CD4-positive, alpha-beta T cell treated with Interleukin-17A for 1 hour (primary cell): ENCODE measurements at places on chromosomes 3 and 15.

DNA sequence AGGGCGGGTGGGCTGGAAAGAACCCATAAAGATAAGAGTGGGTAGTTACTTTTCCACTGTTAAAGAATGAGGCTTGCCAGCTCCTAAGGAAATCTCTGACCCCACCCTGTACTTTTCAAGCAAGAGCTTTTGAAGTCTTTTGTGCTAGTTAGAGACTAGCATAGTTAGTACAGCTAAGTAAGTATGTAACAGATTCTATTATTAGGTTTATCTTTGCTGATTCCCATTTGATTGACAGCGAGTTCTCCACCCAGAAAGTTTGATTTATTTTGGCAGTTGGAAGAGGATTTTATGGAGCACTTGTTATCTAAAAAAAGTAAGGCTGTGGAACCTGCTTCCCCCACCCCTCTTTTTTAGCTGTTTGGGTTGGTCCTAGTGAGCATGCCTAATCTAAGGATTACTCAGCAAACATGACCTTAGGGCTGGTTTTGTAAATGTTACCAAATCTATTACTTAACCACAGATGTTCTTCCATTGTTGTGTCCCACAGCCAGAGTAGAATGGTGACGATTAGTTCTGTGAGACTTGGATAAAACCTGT, 57.6 kb downstream of the FNDC3B start:
- DNase-seq: no peak

DNA sequence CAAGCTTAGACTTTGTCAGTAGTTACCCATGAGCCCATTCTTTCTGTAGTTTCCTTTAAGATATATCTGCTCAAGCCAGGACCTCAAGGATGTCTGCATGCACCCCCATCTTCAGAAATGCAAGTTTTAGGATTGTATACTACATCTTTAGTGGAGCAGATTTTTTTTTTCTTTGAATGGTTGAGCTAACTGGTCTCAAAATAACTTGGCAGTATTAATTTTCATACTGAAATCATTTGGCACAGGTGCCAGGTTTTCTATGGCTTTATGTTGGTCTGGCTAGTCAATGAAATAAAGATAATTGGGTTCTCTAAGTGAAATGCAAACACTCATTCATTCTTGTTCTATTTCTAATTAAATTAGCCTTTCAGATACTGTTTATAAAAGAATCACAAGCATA, 108.9 kb downstream of the ATG7 start:
- DNase-seq: no peak

GRCh38 chr3:126270145-126270811, 86.9 kb downstream of the KLF15 start:
- no peak for DNase-seq

DNA sequence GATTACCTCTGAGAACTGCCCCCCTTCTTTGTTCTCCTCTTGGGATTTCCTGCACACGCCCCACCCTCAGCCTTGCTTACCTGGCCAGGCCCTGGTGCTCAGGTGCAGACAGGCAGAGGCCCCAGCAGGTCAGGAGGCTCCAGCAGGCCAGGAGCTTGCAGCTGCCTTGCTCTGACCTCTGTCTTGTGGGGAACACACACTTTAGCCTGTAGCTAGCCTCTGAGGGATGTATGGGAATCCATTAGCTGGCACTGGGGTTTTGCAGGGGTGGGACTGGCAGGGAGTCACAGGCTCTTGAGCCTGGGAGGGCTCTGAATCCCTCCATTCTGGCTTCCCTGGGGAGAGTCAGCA, 2.7 kb downstream of the SMAD6 start:
- no peak for DNase-seq

GRCh38 chr3:187238239-187238638, 41.0 kb downstream of the RTP1 start:
- DNase-seq: no peak

GRCh38 chr3:31244929-31245817, 287.6 kb upstream of the STT3B start:
- DNase-seq: no peak

DNA sequence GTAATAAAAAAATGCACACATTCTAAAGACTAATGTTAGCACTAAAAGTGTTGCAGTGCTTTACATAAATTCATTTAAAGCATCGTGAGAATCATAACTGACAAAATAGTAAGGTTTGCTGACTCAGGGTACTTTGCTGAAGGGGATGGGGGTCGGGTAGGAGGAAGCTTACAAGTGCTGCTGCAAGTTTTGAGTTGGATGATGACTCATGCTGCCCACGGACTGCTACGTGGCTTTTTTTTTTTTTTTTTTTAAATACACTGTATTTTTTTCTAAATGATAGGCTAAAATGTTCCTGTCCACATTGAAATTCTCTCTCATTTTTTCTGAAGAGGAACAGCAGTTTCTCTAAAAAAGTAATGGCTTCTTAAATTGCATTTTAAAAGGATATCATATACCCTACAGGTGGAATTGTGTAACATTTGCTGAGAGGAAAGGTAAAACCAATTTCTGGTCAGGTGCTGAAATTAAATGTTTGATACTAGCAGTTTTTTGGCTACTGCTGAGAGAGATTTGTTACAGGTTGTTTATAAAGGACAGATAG, 2.2 kb downstream of the MAPK6 start:
- peak; percentile 79 for DNase-seq

GRCh38 chr3:2915826-2916225, 194.3 kb downstream of the IL5RA start:
- no peak for DNase-seq

GRCh38 chr15:24917431-24917830, 37.4 kb upstream of the SNRPN start:
- no peak for DNase-seq

GRCh38 chr3:139122221-139122581, 77.5 kb upstream of the PRR23C start:
- no peak for DNase-seq

DNA sequence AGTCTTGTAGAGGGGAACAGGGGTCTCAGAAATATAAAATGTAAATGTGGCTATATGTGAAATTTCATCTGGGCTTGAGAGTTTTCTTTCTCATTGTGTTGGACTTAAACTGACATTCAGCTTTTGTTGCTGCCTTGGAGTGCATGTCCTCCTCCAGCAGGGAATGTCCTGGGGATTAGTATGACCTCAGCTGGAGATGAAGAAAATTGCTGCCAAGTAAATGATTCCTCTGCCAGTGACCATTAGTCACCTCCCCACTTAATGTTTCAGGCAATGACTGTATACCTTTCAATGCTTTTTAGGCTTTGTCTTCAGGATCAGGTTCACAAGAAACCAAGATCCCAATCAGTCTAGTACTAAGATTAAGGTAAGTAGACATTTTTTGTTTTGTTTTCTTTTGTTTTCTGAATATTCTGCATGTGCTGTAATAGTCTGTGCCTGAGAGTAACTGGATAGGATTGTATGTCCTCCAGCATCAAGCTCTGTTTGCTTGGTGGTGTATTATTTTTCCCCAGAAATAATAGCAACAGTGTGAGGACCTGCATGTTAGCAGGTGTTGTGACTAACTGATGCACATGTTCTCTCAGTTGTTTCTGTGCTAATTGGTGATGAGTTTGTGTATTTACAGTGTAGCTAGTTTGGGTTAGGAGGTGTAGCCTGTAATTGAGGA, 18.1 kb upstream of the SLC22A13 start:
- DNase-seq: no peak

GRCh38 chr15:101054991-101055390, 135.8 kb downstream of the LRRK1 start:
- no peak for DNase-seq

GRCh38 chr3:183226333-183226890, 26.6 kb upstream of the B3GNT5 start:
- DNase-seq: no peak

DNA sequence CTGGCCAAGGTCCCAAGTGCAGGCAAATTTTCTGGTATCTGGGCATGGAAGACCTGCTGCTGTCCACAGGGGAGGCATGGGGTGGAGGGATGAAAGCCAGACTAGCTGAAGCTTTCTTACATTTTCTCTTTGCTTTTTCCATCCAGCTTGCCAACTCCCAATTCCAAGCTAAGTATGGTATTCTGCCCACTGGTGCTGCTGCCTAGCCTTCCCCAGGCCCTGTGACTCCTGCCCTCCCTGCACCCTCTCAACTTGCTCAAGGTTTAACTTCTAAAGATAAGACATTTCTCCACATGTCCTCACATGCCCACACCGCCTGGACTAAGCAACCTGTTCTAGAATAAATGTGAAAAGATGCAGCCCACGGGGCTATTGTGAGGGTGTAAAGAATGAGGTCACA, 59.5 kb upstream of the HACD2 start:
- no peak for DNase-seq

GRCh38 chr3:90026406-90026805, 919.0 kb downstream of the EPHA3 start:
- no peak for DNase-seq

GRCh38 chr15:55245059-55245458, 44.6 kb downstream of the RAB27A start:
- no peak for DNase-seq

GRCh38 chr3:79906106-79906505, 138.3 kb upstream of the ROBO1 start:
- DNase-seq: no peak

- DNase-seq: no peak
Measured at GRCh38 chr15:48121849-48122248, 1.1 kb downstream of the SLC24A5 start.

DNA sequence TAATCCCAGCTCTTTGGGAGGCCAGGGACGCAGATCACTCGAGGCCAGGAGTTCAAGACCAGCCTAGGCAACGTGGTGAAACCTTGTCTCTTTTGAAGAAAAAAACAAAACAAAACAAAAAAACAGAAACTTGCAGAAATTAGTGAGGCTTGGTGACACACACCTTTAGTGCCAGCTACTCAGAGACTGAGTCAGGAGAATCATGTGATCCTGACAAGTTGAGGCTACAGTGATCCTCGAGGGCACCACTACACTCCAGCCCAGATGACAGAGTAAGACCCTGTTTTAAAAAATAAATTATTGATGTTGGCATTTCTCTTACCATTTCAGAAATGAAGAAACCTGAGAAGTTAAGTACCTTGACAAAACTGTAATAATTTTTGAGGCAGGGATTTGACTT, 44.6 kb upstream of the CCNB2 start:
- no peak for DNase-seq

DNA sequence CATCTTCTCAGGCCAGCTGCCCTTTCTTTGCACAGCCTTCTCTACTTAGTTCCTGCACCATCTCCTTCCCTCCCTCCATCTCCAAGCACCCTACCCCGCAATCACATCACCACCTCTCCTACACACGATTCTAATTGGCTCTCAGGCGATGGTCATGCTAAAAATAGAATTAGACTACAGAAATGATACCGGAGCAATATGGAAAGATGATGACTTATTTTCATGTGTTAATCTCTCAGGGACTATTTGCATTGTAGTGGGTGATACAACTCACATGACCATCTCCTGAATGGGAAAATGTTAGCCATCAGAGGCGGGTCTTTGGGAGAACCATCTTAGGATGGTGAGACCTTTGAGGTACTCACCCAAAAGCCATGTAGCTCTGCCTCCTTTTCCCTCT, 54.7 kb upstream of the PPARG start:
- no peak for DNase-seq

DNA sequence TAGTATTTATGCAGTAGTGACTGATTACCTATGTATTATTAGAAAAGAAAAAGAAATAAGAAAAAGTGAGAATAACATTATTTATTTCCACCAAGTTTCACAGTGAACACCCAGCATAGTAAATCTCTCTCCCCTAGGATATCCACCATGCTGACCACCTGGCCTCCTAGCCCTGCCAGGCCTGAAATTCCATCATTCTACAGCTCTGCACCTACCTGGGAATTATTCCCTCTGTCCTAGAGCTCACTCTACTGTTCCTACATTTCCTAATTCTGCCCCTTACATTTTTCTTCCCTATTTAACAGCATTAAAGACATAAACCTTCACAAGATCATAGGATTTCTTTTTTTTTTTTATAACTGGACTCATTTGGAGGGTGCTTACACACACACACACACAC, 525.3 kb upstream of the PPP2R3A start:
- DNase-seq: no peak

DNA sequence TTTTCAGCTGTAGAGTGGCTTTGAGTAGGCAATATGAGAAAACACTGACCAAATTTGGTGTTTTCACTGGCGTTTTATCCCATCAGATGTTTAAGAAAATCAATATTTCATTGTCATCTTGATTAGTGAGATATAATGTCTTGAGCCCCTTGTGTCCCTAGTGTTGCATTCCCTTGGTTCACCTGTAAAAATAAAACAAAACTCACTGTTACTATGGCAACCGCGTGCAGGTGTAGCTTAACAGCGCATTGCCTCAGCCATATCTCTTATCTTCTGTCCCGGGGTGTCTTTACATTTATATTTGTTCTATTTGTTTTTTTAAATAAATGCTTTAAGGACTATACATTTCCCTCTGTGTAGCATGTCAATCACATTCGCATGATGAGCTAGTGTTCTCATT, 551.6 kb downstream of the ZIC1 start:
- DNase-seq: no peak

DNA sequence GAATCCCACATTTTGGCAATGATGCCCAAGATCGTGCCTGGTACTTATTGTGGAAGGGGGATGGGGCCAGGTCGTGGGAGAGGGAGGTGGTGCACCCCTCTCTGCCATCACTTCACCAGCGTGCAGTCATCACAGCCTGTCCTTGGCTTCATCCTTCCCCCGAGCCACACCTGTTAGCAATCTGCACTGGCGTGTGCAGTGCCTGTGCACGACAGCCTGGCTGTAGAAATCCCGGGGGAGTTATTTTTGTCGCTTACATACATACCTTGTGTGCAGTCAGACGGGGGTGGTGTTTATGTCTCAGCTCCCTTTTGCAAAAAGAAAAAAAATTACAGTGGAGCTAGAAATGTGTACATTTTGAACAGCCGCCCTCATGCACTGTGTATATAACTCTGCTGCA, 216.0 kb downstream of the TLE3 start:
- DNase-seq: no peak

- no peak for DNase-seq
Measured at GRCh38 chr15:78800806-78801205, 10.5 kb downstream of the ADAMTS7 start.

GRCh38 chr3:160226026-160226907, 1.0 kb downstream of the C3orf80 start:
- no peak for DNase-seq
